ENCODE measurements at places on chromosomes 1 and 21.

DNA sequence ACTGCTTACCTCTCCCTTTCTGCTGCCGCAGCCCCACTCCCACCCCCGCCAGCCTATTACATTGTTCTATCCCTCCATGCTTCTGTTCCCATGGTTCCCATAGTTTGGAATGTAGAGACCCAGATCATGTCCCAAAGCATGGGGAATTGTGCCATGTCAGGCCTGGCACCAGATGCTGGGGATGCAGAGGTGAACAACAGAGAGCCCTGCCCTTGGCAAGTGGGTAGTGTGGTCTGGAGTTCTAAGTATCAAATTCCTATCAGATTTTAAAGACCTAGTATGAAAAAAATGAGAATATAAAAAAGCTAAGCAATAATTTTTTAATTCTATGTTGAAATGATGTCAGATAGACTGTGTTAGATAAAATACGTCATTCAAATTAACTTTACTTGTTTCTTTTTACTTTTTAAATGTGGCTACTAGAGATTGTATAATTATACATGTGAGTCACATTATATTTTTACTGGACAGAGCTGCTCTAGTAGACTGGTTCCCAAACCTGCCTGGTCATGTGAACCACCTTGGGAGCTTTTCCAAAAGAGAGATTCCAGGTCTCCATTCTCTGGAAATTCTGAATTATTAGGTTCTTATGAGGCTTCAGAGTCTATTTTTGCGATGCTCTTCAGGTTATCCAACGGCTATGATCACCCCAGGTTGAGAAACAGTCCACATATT lies 113.0 kb upstream of the DAB1 start:
- DNase-seq = no peak

DNA sequence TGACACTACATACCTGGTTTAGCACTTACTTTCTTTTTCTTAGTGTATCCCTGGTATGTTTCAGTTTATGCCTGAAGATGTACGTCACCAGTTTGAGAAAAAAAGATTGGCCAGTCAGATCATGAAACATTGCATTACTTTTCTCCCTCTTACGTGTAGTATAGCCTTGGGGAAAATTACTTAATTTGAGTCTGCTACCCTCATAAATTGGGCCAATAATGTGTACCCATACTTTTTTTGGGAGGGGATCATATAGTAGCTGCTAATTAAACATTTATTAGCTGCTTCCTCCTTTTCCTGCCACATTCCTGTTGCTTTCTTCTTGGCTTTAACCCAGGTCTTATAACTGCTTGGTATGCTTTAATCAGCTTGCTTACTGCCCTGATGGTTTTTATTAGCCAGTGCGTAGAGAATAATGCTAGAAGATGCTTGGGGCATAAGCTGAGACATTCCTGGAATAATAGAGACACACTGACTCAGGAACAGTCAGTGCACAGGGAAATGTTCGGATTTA lies 32.1 kb downstream of the RABGAP1L start:
- no peak for DNase-seq

DNA sequence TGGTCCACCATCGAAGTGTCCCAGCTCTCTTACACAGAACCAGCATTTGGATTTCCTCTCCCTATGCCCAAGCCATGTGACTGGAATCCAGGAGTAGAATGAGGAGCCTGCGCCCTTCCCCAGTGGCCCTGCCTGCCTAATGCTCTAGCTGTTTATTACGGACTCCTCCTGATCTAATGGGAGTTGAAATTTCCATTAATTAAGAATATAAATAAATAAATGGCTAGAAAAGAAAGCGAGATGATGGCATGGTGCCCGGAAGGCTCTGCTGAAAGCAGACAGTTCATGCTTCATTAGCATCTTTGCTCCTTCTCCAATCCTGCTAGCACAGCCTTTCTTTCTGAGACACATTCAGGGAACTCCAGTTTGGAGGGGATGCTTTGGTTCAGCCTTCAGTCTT lies 216.2 kb downstream of the SEC16B start:
- no peak for DNase-seq

DNA sequence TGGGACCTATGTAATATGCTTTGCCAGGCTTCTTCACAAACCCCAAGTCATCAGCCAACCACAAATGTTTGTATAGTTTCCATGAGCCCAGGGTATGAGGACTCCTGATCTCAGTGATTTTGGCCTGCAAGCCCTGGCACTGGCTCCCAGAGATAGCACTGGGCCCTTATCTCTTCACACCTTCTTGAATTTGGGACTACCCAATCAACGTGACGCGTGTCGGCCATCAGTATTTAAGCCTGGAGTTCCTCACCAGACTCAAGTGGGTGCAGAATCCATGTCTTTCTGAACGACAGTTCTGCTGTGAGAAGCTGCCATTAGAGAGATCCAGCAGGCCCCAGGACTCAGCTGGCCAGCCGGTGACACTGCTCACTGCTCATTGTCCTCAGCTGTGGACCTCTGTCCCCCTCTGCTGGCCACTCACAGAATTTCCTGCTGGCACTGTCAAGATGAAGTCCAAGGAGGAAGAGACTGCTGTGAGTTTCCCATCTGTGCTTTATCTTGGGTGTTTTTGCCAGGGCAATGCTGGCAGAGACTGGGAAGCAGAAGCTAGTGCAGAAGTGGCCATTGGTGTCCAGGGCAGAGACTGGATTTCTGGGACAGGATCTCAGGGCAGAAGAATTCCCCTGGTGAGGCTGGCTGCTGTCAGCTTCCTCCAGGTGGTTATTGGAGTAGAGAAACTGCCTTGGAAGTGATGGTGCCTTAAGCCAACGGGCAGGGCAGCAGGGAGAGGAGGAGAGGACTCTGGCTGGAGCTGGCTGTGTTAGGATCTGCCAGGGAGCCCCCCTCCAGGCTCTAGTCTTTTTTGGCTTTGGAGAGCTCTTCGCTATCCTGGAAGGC lies 28.4 kb downstream of the TMCC2 start:
- peak; percentile 94 for DNase-seq

All from inflammatory macrophage (primary cell).